Stimulated activated CD8-positive, alpha-beta memory T cell treated with anti-CD3 and anti-CD28 coated beads, Interleukin-7, amount 100 ng/mL, for 48 hours (primary cell): ENCODE measurements at places on chromosomes 1 and 21.

GRCh38 chr1:2414297-2414958 is 2.1 kb upstream of the PEX10 start:
- peak; percentile 58 for DNase-seq

DNA sequence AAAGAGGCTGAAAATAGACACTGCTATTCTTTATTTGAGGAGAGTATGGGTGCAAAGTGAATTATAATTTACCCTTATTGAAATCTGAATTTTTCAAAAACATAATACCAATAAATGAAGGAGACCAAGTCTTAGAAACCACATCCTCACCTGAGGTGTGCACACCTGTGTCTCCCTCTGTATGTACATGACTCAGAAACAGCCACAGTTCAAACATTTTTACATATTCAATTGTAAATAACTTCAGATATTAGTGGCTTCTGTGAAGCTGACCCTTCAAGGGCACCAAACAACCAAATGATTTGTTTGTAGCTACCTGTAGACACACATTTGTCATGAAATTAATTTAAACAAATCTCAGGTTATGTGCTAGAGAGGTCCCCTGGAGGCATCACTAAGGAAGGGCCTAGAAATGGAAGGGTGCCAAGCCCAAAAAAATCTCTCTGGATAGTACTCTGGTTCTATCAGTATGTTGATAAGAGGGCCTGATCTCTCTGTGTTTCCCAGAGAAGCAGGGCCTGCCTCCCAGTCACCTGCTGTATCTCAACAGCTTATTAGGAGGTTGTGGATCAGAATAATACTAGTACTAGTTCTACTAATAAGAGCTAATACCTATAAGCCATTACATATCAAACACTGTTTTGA is 28.1 kb downstream of the ERI3 start:
- no peak for DNase-seq

- DNase-seq: no peak
Observed at GRCh38 chr21:41418956-41419680, 6.9 kb upstream of the MX1 start.

DNA sequence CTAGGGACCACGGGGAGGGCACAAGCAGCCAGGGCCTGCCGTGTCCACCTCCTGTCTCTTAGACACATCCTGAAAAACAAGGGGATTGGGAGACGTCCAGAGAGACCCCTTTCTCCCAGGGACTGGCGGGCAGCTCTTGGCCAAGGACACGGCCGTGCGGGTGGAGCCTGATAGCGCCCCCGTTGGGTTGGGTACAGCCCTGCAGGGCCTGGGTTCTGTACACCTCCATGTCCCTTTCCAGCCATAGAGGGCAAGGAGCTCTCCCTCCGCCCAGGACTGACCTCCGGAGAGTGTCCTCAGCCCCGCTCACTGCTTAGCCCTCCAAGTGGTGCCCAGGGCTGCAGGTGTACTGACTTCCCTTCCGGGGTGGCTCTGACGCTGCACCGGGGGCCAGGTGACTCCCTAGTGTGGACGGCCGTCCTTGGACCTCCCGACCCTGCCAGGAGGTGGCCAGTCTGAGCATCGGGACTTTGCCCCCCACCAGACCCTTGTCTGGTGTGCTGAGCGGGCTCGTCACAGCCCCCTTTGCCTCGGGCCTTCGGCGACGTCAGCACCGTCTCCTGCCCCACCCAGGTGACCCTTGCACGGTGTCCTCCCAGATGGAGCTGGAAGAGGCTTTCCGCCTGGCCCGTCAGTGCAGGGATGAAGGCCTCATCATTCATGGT is 5.8 kb downstream of the PRKCZ start:
- DNase-seq: no peak

DNA sequence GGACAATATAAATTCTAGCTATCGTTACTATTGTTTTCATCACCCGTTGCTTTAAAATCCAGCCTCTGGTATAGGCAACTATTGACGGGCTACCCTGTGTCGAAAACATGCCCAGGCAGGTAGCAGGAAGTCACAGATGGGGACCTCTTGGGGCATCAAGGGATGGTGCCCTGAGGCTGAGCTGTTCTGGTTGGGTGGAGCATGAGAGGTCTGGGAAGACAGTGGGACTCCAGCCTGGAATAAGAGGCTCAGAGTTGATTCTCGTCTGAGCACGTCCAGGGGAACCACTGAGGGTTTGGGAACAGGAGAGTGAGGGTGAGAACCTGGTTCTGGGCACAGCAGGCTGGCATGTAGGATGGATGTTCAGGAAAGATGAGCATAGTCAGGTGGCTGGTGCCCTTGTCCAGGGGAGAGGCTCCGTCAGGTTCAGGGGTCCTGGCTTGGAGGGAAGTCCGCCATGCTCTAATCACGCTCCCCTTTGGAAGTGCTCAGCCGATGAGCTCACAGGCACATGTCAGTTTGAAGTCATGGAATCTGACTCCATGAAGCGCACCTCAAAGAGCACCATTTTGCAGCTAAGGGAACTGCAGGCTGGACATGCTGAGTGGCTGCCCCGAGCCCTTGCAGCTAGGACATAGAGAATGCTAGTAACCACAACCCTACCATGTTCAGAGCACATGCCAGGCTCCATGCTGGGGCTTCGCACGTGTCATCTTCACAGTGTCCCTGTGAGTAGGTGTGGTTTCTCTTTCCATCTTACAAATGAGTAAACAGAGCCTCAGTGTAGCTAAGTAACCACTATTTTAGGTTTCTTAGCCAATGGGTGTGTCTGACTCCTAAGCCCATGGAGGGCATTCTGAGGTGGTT is 21.0 kb downstream of the PCSK9 start:
- no peak for DNase-seq

DNA sequence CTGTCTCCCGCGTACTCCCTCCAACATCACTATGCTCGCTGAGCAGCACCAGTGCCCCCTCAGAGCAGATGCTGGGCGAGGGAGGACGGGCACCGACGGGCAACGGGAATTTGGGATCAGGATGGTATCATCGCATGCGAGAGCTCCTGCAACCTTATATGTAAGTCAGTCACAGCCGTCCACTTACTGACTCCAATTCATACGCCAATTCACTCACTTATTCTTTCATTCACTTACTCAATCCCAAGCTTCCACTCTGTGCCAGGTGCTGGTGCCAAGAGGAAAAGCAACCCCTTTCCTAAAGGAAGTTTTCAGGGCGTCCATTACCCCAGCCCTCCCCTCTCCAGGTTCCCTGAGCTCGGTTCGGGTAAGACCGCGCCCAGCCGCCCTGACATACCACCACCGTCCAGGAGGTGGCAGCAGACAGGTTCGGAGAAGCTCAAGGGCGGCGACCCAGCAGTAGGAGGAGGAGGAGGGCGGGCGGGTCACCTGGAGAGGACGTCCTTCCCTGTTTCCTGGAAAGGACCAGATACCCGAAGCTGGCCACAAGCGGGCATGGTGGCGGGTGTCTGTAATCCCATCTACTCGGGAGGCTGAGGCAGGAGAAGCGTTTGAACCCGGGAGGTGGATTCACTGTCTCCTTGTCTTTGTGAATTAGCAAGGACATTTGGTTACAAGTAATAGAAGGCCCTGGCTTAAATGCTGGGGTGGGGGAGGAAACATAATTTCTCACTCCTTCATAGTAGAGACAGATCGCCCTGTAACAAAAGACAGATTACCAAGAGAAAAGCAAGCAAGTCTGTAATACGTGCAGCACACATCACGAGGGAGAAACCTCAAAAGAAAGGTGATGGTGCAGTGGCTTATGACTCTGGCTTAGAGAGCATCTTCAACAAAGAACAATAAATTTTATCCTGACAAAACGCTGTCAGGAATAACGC is 7.6 kb upstream of the IL22RA1 start:
- DNase-seq: peak; percentile 77

GRCh38 chr1:215279682-215280081 is 197.1 kb downstream of the KCNK2 start:
- no peak for DNase-seq

DNA sequence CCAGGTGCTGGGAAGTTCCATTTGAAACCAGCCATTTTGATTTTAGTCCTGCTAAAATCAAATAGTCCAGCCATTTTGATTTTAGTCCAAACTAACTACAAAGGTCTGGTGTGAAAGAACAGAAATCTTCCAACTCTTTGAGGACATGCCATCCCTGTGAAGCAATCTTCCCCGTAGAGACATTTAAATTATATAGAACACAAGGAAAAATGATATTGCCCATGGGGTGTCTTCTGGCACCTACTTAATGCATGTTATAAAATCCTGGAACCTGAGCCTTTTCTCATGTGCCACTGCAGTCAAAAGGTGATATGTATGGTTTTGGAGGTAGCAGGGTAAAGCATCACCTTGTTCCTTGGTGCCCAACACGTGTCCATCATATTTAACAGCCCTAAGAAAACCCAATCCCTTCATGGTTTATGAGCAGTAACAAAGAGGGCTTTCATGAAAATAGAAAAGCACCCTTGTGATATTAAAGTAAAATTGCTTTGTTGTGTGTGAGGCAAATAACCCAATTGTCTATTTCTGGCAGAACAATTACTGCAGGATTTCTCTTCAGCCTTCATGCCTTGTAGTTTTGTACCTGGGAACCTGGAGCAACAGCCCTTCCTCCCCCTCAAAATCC is 26.3 kb downstream of the ANGPTL7 start:
- DNase-seq: no peak

DNA sequence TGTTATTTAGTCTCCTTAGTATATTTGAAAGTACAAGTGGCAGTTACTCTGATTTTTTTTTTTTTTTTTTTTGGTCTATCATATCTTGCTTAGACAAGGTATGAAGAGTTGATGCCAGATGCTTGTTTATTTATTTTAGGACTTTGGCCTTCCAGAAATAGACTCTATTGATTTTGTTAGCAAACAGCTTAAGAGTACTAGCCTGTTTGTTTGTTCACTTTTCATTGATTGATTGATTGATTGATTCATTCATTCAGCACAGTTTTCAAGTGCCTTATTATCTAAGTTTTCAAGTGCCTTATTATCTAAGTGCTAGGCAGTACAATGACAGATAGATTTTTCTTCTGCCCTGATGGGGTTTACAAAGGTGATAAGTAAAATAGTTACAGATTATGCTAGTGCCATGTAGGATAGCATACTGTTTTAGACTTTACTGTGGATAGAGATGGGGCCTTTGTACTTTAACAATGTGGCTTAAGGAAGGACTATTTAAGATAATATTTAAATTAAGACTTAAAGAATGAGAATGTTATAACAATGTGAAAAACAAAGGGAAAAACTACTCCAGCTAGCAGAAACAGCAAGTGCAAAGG is 50.5 kb downstream of the MTF2 start:
- no peak for DNase-seq

- DNase-seq: no peak
Observed at GRCh38 chr1:24972915-24973242, 42.8 kb upstream of the RUNX3 start.

DNA sequence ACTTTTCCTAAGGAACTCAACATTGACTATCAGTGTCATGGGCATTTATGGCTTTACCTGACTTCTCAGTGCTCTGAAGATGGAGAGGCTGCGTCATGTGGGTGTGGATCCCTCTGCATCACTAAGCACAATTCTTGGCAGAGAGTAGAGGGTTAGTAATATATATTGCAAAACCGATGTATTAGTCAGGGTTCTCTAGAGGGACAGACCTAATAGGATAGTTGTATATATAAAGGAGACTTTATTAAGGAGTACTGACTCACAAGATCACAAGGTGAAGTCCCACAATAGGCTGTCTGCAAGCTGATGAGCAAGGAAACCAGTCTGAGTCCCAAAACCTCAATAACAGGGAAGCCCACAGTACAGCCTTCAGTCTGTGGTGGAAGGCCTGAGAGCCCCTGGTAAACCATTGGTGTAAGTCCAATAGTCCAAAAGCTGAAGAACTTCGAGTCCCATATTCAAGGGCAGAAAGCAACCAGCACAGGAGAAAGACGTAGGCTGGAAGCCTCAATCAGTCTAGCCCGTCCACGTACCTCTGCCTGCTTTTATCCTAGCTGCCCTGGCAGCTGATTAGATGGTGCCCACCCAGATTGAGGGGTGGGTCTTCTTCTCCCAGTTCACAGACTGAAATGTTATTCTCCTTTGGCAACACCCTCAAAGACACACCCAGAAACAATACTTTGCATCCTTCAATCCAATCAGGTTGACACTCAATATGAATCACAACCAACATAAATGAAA is 159.7 kb upstream of the NRIP1 start:
- DNase-seq: no peak

DNA sequence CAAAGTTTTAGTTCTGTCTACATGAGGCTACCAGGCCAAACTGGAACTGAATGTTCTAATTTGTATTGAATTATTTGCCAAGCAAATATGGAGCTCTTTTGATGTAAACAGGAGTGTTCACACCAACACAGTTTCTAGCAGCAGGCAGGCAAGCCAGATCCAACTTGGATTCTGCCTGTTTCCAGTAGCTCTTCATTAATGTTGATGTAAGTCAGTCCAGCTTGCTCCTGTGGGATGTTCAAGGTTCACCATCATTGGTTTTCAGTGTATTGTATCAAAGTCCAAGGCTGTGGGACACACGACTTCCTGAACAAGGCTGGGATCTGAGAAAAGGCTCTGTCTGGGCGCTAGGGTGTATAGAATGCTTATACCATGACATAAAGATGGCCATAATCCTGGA is 68.1 kb downstream of the PAPPA2 start:
- DNase-seq: no peak

DNA sequence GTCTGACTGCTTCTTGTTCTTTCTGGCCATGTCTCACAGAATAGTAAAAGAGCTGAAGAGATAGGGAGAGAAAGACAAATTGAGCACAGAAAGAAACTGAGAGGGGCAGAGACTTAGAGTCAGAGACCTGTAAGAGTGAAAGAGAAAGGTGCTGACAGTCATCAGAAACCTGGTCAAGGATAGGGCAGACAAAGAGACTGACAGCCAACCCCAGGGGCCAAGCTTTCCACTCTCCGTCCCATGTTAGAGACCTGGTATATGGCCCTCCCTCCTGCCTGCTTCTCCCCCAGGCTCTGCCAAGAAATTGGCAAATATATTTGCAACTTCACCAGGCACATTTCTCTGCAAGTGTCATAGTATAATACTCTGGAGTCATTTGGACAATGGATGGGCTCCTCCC is 64.6 kb downstream of the RHBG start:
- DNase-seq: no peak

- DNase-seq: no peak
Observed at GRCh38 chr1:196558411-196558810, 49.8 kb downstream of the KCNT2 start.

- DNase-seq: peak; percentile 16
Observed at GRCh38 chr1:93079685-93080141, 630 bp downstream of the MTF2 start.

- DNase-seq: no peak
Observed at GRCh38 chr21:35163411-35163810, 114.3 kb upstream of the RUNX1 start.

DNA sequence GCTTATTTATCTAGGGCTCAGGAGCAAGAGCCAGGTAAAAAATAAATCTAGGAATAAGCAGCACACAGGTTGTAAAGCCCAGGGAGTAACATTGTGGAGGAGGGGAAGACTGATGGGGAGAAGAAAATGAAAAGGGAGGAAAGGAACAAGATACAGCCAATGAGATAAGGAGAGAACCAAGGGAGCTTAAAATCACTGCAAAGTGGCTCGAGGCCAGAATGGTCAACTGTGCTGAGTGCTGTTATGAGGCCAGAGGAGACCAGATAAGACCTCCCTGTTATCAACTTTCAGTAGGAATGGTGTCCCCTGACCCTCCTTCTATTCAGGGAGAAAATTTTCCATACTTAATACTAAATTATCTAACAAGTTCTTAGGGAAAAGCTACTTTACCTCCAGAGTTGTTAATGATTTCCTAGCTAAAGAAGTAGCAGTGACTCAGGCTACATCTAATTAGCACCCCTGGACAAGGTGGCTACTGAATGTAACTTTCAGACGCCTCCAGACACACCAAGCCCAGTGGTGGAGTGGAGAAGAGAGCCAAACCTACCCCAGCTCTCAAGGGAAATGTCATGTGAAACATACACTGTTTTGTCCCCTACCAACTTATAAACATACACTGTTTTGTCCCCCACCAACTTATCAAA is 25.5 kb downstream of the ENAH start:
- DNase-seq: no peak
